ENCODE measurements at places on chromosomes 3 and 15.

DNA sequence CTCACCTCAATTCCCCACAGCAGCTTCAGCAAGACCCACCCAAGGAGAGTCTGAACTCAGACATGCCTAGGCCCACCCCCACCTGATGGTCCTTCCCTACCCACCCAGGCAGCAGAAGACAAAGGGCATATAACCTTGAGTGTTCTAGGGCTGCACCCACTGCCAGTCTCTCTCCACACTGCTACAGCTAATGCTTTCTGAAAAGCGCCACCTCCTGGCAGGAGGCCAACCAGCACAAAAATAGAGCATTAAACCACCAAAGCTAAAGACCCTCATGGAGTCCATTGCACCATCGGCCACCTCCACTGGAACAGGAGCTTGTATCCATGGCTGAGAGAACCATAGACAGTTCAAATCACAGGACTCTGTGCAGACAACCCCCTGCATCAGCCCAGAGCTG, 11.3 kb upstream of the RPL39L start:
- peak; percentile 7 for DNase-seq

- no peak for DNase-seq
These were observed 140.6 kb downstream of the MEIS2 start for GRCh38 chr15:36959746-36960145.

DNA sequence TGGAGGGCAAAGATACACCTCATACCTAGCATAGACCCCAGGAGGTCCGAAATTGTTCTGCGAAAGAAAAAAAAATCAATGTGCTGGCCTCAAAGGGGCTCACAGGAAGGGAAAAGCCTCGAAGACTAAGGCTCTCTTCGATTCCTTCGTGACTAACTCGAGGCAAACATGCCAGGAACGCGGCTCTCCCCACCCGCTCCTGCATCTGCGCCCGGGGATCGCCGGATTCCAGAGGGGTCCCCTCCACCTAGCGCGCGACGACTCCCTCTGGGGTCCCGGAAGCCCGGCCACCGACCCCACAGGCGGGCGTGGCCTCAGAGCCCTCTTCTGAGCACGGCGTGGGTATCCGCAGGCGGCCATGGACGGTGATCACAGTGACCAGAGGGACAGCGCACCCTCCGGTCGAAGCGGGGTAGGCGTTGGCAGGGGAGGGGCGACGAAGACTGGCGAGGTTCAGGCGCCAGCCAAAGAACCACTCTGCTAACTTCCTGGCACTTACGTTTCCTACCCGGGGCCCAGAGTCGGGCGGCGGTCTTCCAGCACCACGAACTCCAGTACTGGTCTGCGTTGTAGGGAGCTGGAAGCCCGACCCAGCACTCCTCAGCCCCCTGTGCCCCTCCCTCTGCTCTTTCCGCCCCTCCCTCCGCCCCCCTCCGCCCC, 515 bp upstream of the EIF3J start:
- DNase-seq = no peak

GRCh38 chr15:38878926-38879325, 314.3 kb upstream of the RASGRP1 start:
- no peak for DNase-seq

DNA sequence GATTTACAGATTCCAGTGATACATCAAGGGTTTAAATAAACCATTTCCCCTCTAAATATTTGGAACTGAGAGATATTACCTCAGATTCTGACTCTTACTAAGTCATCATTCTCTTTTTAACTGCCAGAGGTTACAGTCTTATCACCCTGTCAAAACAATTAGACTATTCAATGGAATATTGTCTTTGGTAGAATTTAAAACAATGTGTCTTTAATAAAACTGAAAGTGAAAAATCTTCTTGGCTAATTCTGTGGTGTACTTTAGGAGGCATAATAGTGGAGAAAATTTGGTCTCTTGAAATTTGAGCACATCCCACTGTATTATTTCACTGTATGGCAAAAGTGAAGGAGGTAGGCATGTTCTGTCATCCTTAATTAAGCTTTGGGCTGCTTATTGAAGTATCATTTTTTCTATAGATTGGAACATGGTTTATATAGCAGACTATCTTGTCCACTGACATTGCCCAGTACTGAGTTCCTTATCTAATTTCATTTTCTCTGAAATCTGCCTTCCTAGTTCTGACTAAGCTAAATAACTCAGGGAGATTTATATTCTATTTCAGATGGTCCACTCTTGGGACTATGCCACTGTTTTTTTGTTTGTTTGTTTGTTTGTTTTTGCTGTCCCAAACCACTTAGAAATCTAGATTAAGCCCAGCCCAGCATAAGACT, 48.0 kb upstream of the UTS2B start:
- no peak for DNase-seq

DNA sequence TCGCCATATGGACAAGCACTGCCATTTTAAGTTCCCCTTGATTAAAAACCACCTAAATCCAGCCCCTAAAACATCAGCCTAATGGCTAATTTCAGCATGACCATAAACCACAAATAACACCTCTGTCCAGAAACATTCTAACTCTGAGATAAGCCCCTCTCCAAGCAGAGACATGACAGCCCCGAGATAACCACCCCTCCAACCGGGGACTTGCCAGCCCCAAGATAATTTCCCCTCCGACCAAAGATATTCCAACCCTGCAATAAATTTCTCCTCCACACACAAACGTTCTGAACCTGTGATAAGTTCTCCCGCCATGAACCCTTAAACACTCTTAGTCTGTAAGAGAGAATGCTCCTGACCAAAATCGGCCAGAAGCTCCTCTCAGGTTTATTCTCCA, 586.8 kb downstream of the EDEM1 start:
- no peak for DNase-seq

GRCh38 chr3:53161450-53161819, 426 bp downstream of the PRKCD start:
- no peak for DNase-seq

GRCh38 chr15:89172921-89173320, 48.5 kb downstream of the RLBP1 start:
- DNase-seq = no peak

GRCh38 chr15:40536501-40536900, 28.3 kb downstream of the CCDC32 start:
- DNase-seq = no peak

GRCh38 chr3:114659109-114660061, 365.6 kb downstream of the TIGIT start:
- no peak for DNase-seq

- no peak for DNase-seq
These were observed 60.6 kb downstream of the FGD5 start for GRCh38 chr3:14879211-14879874.

GRCh38 chr3:196057760-196058331, 24.0 kb downstream of the TFRC start:
- no peak for DNase-seq

DNA sequence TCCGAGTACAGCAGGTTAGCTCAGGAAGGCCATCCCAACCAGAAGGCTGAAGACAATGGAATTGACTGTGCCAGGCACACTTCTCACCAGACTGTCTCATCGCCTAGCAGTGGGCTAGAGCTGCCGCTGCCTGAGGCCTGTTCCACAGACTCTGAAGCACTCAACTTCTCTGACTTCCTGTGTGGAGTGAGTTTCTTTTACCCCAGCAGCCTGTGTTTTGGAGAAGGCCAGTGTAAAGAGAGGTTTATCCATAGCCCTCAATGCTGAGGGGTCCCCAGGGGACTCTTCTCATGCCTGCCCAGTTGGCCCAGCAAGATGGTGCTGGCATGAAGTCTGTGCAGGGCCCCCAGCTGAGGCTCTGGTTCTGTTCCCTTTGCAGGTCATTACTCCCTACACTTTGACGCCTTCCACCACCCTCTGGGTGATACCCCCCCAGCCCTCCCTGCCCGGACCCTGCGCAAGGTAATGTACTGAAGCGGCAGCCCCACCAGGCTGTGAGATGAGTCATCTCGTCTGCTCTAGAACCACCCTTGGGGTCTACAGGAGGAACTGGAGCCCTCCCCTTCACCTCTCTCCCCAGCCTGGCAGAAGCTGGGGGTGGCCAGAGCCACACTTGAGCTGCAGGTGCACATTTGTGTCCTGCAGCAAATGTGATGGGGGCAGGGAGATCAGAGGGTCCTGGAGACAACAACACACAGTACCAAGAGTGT, 5.2 kb upstream of the MANF start:
- no peak for DNase-seq

- DNase-seq = no peak
These were observed 105.7 kb downstream of the DPH6 start for GRCh38 chr15:35440265-35440664.

- no peak for DNase-seq
These were observed 730 bp upstream of the RORA start for GRCh38 chr15:61229883-61230180.

DNA sequence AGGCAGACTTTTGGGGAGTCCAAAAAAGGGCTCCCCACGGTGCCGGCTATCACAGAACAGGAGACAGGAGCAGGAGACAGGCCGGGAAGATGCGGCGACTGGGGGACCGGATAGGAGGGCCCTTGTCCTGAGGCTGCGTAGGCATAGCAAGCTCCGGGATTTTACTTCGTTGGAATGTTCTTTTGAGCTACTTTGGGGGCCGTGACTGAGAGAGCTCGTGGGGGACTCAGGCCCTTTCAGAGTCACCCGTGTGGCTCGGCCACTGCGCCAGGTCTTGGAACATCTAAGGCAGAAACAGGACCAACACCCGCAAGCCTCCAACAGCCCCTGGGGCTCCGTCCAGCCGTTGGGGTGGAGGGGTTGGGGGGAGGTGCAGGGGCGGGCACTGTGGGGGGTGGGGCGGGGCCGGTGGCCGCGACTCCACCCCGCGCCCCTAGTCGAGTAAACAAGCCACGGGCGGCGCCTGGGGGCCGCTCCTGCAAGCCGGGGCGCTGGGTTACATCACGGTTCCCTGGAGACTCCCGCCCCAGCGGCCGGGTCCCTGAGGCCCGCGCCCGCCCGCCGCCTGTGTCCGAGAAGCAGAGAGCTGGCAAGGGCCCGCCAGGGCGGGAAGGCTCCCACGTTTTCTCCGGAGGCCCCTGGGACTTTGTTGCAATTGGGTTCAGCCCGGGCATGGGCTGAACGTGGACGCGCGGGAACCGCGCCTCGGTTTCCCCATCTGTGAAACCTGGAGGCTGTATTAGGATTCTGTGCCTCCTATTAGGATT, 23.3 kb upstream of the C15orf39 start:
- no peak for DNase-seq

DNA sequence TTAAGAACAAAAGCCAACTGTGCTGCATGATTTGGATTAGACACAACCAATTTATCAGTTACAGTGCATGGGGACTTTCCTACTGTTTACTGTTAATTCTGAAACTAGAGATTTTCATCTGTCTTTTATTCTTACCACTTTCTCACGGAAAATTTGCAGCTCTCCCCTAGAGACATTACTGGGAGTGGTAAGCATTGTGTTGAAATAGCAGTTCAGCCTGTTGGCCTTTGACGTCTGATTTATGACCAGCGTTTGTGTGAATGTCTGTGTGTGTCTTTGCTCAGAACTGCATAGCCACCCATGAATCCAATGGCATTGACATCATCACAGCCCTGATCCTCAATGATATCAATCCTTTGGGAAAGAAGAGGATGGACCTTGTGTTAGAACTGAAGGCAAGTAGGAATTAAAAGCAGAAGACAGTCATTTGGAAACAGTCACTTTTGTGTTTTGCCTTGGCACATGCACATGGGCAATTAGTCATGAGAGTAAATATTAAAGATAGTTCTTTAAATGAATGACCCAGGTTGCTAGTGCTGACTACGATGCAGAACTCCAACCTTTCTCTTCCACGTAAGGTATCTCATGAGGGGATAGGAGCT, 202.2 kb upstream of the BHLHE40 start:
- DNase-seq = no peak

DNA sequence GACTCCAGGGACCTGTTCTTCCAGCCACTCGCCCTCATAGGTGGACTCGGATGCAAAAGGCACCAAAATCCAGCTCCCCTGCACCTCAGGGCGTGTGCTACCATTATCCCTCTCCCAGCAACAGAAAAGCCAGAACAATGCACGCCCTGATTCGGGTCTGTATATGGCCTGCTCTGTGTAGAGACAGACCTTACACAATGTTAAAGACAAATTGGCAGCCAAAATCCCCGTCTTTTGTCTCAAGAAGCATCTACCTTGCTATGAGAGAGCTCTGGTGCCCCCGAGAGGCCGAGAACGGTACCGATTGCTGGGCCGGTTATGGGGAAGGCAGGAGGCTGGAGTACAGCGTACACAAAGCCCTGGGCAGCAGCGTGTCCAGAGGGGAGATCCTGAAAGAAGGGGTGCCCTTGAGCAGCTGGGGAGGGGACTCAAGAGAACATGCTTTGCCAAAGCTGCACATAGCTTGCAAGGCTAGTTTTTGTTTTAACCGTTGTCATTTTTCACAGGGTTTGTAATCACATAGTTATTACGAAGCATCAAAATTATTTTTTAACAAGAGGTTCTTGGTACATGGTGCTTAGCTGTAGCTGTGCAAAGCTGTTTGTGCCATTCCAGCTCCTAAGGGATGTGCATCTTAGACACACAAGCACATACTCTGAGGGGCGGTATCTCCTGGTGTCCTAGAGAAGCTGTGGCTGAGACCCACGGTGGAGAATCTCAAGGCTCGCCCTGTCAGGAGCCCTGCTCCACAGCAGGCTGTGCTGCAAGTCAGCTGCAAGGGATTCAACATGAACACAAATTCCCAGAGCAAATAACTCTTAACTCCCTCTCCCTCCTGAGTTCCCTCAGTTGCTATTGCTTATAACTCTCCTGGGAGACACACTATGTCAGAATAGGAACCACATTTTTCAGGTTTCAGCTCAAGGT, 461.5 kb upstream of the PPP2R3A start:
- no peak for DNase-seq

GRCh38 chr15:45138814-45139765, 9.3 kb downstream of the DUOX1 start:
- no peak for DNase-seq

- no peak for DNase-seq
These were observed 428.7 kb downstream of the ROBO2 start for GRCh38 chr3:77468626-77469020.

GRCh38 chr3:173586166-173586565, 188.6 kb downstream of the NLGN1 start:
- no peak for DNase-seq

- DNase-seq = no peak
These were observed 24.6 kb downstream of the ALDH1L1 start for GRCh38 chr3:126155819-126156218.

Data from activated naive CD4-positive, alpha-beta T cell (primary cell).